ENCODE measurements at places on chromosomes 6 and 20. TPM values are rescaled to one million over a fixed set of nuclear protein-coding genes. Genes with fewer than 3 reads are reported as not detected.

TPX2 gene
- total RNA-seq = 163 TPM

GRCh38 chr6:104729433-104729832, 130.3 kb downstream of the HACE1 start:
- no peak for DNase-seq

GRCh38 chr6:129621252-129621651, 88.7 kb downstream of the ARHGAP18 start:
- DNase-seq = no peak

DNA sequence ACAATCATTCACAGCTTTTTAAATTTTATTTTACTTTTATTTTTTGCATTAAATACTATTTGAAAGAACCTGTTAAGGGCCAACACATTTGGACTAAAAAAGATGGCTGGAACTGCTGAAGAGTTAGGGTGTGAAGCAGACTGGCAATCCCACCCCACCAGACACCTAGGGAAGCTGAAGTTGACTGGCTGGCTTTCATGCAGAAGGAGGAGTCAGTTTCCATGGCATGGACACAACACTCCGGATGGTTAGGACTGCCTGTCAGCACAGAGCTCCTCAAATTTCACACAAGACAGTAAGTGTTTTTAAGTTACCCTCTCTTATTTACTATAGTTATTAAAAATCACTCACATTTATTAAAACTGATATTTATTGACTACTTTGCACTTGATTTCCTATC, at the start of gene ANKRD66:
TSS of gene ANKRD66 (plus strand) at position 238 of the 400 bp plus-strand sequence. CDS start 5,016 bp downstream, outside the sequence.
- no peak for DNase-seq

DNA sequence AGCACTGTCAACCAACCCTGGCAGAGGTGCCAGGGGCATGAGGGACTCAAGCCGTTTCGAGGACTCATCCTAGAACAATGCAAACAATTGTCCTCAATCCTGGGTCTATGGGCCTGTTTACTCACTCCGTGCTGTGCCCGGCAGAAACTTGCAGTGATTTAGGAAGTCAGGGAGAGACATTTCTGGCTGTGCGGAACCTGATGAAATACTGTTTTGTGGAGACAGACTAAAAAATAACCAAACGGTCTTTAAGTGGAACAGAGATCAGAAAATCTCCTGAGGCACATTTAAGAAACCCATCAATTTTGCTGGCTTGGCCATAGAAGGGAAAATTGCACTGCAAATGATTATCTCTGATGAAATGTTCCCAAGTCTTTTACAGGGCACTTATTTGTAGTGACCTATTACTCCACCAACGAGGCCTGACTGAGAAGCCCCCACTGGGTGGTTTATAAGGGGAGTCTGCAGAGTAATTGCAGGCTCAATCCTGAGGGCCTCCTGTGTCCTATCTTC, 79.8 kb upstream of the KCNK16 start:
- no peak for DNase-seq

DNA sequence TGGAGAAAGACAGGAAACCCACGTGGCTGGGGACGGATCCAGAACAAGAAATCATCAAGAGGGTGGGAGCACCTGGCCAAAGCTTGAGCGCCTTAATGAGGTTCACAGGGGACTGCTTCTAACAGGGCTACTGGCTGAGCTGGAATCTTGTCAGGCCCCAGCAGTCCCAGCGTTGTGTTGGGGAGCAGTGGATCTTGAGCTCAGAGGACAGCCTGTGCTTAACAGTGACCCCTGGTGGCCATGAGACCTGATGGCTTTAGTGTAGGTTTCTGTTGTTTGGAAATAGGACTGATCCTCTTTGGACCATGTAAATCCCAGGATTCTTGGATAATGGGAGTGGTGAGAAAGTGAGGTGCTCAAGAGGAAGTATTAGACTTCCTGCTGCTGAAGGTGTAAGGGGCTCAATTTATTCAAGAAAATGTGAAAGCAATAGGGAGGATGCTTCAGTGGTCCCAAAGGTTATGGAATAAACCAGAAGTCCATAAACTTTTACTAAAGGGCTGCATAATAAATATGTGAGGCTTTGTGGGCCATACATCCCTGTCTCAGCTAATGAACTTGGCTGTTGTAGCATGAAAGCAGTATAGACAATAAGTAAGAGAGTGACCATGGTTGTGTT, 216.2 kb downstream of the NFATC2 start:
- DNase-seq = peak; percentile 54

- DNase-seq = no peak
Measured at GRCh38 chr6:125981571-125982185, 4.7 kb upstream of the TRMT11 start.

Measured in HCT116 (cell line).